Stimulated activated CD8-positive, alpha-beta memory T cell treated with anti-CD3 and anti-CD28 coated beads, Interleukin-2, amount 100 ng/mL, for 1 hour (primary cell): ENCODE measurements at places on chromosomes 5 and 9.

GRCh38 chr9:83538172-83538889 is at the start of gene FRMD3:
Gene FRMD3 (minus strand): TSS chr9:83538401. CDS start chr9:83538231, 170 bp downstream.
- DNase-seq: no peak

DNA sequence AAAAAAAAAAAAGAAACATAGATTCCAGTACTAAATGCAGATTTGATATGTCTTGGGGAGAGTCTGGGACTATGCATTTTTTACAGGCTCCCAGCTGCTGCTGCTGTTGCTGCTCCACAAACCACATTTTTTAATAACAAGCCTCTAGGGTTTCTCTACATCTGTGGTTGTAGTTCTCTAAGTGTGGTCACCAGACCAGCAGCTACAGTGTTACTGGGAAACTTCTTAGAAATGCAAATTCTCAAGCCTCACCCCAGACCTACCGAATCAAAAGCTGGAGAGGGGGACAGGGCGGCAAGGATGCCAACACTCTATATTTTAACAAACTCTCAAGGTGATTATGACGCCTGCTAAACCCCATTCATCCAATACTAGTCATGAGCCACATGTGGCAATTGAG is 293.4 kb upstream of the PTGER4 start:
- DNase-seq: no peak

- no peak for DNase-seq
Observed at GRCh38 chr5:17330386-17330785, 113.0 kb downstream of the BASP1 start.

DNA sequence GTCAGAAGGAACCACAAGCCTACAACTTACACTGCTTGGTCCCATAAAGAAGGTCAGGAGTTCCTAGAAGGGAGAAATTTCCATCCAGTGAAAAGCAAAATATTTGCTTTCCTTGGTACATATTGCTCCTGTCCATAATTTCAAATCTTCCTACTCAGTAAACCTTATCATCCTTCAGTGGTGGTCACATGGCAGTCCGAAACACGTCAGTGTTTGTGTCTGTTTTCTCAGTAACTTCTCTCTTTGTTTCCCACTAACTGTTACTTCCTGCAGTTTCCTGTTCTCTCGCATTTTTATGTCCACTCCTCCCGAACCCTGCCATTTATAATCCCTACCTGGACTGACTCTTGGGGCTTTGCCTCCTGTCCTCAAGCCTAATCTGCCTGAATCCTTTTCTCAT is 129.1 kb downstream of the FANCC start:
- DNase-seq: no peak

DNA sequence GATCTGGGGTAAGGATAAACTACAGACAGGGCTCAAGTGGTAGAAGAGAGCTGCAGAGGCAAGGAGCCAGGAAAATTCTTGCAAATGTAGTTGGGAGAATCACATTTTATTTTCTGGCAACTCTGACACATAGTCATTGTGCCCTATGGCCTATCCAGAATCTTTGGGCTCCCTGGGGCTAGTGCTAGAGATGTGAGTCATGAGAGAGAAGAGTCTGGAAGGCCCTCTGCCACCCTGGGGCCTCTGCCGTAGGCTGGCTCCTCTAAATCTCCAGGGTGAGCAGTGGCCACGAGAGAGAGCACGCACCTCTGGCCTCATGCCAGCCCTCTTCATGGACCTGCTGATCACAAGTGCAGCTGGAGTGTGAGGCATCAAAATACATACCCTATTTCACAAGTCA is 74.3 kb upstream of the SSBP2 start:
- no peak for DNase-seq

- DNase-seq: no peak
Observed at GRCh38 chr5:107146901-107147300, 523.8 kb downstream of the EFNA5 start.

DNA sequence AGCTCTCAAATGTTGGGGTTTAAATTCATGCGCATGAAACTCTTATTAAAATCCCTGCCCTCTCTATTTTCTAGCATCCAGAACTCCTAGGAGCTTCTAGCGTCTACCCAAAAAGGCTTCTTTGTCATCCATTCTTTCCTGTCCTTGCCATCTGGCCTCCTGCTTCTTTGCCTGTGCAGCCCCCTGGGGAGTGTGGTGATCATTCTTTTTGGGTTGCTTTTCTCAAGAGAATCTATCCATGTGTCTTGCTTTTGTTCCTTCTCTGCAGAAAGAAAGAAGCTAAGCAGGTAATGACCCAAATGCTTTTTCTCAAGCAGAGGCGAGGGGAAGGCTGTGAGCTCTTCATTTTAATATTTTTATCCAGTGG is 26.6 kb downstream of the SKP2 start:
- DNase-seq: no peak
